ENCODE measurements at places on chromosomes 3 and 15.

- DNase-seq: no peak
Observed at GRCh38 chr3:106232956-106233355, 364.1 kb upstream of the CBLB start.

- no peak for DNase-seq
Observed at GRCh38 chr3:130894986-130895280, 1.0 kb downstream of the ATP2C1 start.

DNA sequence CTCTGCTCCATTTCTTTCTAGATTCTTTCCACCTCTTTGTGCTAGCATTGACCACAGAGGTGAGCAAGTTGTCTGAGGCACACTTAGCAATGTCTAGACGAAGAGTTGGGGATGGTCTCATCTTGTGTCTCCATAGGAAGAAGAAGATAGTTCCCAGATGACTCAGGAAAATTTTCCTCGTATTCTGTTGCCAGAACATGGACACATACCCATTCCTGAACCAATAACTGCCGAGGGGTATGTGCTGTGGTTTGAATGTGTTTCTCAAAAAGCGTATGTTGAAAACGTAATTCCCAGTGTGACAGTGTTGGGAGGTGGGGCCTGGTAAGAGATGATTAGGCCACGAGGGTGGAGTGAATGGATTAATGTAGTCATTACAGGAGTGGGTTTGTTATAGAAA lies 107.5 kb upstream of the GALNT15 start:
- no peak for DNase-seq

DNA sequence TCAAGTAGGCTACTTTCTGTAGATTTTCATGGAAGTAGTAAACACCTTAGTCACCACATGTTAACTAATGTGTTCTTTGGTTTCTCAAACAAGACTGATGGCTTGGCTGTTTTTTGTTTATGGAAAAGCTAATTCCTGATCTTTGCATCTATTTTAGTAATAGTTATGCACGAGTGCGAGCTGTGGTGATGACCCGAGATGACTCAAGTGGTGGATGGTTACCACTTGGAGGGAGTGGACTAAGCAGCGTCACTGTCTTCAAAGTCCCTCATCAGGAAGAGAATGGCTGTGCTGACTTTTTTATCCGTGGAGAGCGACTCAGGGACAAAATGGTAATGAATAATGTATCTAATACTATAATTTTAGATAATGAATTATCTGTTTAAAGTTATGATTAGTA lies 46.6 kb downstream of the SPRED1 start:
- no peak for DNase-seq

Measured in caudate nucleus (tissue), 63 donors.